ENCODE measurements at places on chromosomes 12 and 14.

DNA sequence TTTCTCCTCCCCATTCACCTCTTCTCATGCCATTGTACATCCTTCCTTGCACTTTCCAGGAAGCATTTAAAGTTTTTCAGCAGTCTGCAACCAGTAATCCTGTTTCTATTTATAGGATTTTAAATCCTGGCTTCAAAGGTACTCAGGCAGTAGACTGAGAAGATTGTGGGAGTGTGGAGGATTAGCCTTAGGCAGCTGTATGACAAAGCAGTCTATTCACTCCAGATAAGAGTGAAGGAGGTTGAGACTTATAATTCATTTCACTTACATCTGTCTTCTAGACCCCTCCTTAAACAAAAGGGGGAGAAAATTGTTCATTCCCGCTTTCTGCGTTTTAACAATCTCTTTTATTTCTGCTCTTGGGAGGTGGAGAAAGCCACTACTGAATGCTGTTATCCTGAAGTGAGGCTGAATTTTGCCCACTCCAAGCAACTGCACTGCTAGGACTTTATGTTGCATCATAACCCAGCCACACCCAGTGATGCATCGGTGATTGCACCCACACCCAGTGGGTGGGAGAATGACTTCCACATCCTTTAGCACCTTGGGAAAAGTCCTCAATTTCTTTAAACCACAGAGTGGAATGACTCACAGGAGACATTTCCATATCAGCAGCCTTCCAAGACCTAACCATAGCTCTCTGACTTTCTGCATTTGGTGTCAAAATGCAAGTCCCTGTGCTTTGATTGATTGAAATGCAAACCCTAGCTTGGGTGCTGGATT, 382.5 kb upstream of the ATP2B1 start:
- DNase-seq: no peak

- no peak for DNase-seq
Measured at GRCh38 chr14:68598089-68598488, 194.8 kb downstream of the ZFP36L1 start.

- DNase-seq: no peak
Measured at GRCh38 chr12:106866426-106867080, 89.2 kb upstream of the TMEM263 start.

DNA sequence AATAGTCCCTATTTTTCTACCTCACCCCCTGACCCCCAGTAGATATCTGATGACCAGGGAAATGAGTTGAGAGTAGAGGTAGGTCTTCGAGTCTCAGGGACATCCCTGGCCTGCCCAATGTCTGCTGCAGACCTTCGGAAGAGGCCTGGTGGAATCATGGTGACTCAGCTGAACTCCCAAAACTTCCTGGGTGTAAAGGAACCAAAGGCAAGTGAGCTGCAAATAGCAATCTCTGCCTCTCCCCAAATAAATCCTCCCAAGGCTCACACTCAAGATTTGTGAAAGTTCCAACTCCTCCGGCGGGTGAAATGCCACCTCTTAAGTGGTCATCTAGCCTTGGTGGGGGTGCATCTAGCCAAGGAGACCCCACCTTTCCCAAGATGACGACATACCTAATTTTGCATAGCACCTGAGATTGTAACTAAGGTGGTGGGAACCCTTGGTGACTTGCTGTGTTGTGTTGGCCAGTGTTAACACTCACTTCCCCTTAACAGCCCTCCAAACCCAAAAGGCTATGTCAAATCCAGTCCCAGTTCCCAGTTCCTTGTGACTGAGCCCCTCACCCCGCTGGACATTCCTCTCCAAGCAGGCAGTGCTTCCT, 6.3 kb downstream of the ZFP36L1 start:
- DNase-seq: no peak

DNA sequence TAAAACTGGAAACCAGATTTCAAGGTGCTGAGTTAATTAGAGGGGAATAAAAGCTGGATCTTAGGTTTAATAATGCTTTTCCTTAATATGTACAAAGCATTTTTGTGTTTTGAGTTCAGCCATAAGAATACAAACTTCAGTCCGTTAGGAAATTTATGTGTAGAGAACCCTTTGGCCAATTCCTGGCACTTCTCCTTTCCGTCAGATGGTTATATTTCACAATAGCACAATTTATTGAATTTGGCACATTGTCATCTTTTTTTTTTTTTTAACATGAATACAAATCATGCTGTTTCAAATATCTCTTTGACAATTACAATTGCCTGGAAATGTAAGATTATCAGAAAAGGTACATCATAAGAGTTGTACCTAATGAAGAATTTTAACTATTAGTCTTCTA, 56.2 kb upstream of the DDHD1 start:
- no peak for DNase-seq
